ENCODE measurements at places on chromosomes 3 and 15.

DNA sequence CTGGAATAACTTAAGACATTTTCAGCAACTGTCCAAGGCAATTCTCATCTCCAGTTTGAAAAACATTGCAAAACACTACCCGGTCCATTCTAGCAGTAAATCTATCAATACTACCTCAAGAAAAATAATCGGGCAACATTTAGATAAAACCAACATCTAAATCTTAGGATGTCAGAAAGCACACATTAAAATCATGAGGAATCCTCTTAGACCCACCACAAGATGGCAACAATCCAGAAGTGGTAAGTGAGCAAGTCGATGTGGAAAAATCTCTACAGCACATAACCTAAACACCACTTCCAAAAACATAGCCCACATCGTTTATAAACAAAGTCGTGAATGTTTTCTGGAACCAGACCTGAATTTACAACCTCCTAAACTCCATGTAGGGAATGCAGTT lies 5.7 kb downstream of the PLCH1 start:
- no peak for DNase-seq

DNA sequence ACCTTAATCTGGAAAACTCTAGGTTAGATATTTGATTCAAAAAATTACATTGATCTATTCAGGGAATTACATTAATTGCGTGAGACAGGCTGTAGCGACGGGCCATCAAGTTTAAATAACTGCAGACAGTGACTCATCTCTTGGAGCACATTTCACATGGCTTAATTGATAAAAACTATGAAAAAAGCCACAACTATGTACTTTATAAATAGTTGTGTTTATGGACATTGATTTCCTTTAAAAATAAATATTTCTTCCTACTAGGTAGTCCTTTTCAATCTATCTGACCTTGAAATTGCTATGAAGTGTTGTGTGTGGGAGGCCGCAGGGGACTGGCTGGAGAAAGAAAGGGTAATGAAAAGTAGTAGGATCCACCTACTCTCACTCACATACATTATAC lies 157.8 kb downstream of the IL1RAP start:
- DNase-seq: no peak

DNA sequence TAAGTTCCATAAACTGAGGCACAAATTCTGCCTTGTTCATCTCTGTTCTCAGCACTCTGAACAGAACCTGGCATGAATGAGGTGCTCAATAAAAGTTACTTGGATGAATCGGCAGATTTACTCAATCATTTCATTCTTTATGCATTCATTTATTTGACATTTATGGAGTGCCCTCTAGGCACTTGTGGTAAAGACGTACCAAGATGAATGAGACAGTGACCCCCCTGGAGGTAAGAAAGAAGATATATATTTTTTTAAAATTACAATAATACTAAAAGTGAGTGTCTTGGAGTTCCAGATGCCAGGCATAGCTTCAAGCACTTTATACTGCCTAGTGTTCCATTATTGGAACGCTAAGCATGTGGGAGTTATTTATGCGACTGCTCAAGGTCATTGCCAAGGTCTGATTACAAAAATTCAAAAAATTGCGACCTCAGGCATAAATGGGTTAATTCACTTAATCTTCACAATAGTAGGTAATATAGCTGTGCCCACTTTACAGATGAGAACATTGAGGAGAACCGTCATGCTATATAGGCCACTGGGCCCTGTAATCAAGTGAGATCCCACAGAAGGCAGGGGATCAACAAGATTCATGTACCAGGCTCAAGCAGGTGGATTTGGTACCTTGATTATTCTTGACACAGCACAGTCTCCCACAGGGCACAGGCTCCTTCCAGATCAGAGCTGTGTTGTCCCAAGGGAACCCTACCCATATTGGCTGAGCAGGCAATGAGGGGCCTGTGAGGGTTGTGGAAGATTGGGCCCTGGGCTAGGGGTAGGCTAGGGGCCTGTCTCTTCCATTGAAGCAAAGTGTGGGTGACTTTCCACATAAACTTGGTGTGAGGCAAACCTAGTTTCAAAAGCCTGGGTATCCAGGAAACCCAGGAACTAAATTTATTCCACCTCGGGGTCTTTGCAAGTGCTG lies 10.7 kb downstream of the XIRP1 start:
- no peak for DNase-seq

GRCh38 chr15:70098153-70098460 lies 390 bp upstream of the TLE3 start:
- DNase-seq: no peak

Measured in ELF-1 (cell line).